ENCODE measurements at places on chromosomes 16 and 17. TPM values are rescaled to one million over a fixed set of nuclear protein-coding genes. Genes with fewer than 3 reads are reported as not detected.

DNA sequence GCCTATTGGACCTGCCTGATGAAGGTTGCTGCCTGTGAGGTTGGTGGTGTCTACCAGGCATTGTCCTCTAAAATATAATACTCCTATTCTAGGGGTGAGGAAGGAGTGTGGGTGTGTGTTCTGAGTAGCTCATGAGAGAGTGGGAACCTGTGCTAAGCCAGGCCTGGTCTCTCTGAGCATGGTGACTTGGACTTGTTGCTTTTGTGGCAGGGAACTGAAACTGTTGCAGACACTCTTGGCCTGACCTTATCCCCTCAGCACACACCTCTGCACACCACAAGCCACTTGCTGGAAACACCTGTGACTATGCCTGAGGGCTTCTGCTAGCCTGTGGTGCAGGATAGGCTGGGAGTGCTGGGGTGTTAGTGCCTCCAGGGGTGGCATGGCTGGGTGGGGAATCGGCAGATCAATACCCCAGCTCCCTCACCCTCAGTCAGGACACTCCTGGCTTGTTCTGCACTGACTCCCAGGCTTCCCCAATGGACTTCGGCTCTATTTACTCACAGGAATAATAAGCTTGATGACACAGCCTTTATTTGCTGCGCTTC lies 29.9 kb downstream of the PLCG2 start:
- no peak for DNase-seq

Gene P2RX5
- 0.46 TPM for total RNA-seq

- DNase-seq, result no peak
Observed at GRCh38 chr16:22075776-22076175, 16.6 kb upstream of the VWA3A start.

DNA sequence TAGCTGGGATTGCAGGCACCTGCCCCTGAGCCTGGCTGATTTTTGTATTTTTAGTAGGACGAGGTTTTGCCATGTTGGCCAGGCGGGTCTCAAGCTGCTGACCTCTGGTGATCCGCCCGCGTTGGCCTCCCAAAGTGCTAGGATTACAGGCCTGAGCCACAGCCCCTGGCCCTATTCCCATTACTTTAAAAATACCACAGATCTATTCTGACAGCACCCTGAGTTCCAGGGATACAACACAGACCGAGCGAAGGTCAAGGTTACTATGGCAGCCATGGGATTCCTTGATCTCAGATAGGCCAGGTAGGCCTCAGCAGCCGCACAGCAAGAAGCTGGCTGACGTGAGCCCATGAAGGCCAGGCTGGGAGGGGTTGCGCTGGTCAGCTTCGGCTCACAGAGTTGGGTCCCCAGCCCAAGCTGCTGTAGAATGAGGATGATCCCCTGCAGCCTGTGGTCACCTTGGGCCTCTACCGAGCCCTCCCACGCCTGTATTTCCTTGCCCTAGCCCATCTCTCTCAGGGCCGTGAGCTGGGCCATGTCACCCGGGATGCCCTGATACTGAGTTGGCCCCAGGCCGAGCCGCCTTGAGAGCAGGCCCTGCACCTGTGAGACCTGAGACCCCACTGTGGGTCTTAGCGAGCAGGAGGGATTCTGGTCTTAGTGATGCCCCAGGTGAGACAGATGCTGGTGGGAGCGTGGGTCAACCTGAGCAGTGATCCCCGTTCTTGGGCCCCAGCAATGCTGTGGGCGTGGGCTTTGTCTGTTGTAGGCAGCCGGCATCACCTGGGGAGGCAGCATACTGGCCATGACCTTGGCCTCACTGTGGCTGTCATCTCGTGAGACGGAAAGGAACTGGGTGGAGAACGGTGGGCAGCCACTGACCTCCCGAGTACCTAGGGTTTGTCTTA lies 16.9 kb upstream of the RNF213 start:
- DNase-seq, result no peak

DNA sequence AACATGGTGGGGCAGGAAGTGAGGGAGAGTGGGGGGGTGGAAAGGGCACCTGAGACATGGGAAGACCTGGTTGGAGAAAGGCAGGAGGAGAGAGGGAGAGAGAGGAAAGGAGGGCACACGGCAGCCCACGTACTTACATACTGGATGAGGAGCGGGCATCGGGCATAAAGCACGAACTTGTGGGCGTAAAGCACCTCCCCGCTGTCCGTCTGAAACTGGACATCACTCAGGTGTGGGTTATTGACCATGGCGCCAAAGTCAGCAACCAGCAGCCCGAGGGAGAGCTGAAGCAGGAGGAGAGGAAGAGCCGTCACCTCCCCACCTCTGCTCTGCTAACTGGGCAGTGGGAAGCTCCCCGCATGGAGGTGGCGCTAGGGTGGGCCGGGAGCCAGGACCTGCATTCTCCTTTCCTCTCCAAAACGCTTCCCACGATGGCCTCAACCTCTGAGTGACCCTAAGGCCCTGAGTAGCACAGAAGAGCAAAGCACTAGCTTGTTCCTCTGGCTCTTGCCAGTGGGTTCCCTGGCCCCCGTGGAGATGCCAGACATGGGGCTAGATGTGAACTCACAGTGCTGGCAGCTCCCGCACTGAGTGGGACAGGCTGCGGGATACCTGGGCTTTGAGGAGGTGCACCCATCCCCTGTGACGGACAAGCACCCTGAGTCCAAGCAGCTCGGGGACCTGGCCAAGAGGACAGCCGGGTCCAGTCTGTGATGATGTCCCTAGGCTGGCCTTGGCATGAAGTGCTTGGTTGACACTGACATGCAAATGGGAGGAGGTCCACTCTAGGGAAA lies 16.9 kb downstream of the SLX4 start:
- DNase-seq, result no peak

Gene TNFRSF13B
- 3.3 TPM for total RNA-seq

DNA sequence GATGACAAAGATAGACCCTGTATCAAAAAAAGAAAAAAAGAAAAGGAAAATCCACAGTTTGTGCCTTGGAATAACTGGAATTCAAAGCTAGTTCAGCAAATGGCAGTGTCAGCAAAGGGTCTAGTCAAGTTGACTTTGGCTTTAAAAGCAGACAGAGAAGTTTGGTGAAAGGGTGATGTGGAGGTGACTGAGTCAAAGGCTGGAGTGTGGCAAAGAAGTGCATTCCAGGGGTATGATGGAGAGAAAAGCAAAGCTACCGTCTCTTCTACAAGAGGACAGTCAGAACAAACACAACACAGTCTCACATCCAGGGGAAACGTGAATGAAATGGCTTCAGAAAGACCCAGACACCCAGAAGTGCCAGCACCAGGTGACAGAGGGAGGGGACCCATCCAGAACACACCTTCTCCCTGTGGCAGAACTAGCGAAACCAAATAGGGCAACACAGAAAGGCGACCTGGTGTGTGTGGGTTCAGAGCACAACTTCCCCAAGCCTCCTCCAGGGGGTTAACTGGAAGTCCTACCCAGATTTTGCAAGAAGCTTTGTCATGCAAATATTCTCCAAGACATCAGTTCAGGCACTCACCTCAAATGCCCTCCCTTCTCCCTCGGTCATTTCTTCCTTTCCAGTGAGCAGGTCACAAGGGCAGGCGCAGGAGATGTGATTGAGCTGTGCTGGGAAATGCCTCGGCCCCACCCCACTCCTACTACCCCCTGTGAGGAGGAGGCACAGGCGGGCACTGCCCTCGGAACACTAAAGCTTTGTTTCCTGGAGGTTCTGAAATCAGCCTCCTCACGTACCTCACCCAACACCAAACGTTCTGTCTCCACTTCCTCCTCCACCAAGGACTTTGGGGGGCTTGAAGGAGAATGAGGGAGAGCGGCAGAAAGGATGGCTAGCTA lies 481.9 kb downstream of the SOX9 start:
- DNase-seq, result peak; percentile 89

- DNase-seq, result no peak
Observed at GRCh38 chr17:70089513-70090148, 14.6 kb downstream of the KCNJ16 start.

Gene NPIPA8
- total RNA-seq, result 0.75 TPM

Gene CACNG3
- not detected for total RNA-seq
